ENCODE measurements at places on chromosomes 3 and 15.

DNA sequence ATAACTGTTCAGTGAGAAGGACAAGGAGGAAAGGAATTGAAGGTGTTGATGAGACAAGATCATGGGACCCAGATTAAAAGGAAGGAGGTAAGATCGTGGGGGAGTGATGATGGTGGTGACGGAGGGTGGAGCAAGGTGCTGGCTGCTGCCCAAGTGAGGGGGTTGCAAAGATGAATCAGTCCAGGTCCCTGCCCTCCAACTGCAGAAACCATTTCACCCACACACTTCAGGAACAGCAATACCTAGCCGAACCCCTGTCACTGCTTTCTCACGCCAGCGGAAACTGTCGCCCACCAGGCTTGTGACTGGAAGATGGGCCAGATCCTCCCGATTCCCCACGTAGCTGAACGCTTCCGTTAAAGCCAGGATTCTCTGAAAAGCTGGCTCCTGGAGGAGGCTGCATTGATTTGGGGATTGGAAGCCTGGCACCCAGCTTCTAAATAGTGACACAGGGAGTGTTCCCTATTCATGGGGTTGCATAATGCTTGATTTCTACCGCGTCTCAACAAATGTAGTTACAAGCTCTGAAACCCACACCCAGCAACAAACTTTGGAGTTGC lies 3.2 kb upstream of the LSG1 start:
- DNase-seq = peak; percentile 35

DNA sequence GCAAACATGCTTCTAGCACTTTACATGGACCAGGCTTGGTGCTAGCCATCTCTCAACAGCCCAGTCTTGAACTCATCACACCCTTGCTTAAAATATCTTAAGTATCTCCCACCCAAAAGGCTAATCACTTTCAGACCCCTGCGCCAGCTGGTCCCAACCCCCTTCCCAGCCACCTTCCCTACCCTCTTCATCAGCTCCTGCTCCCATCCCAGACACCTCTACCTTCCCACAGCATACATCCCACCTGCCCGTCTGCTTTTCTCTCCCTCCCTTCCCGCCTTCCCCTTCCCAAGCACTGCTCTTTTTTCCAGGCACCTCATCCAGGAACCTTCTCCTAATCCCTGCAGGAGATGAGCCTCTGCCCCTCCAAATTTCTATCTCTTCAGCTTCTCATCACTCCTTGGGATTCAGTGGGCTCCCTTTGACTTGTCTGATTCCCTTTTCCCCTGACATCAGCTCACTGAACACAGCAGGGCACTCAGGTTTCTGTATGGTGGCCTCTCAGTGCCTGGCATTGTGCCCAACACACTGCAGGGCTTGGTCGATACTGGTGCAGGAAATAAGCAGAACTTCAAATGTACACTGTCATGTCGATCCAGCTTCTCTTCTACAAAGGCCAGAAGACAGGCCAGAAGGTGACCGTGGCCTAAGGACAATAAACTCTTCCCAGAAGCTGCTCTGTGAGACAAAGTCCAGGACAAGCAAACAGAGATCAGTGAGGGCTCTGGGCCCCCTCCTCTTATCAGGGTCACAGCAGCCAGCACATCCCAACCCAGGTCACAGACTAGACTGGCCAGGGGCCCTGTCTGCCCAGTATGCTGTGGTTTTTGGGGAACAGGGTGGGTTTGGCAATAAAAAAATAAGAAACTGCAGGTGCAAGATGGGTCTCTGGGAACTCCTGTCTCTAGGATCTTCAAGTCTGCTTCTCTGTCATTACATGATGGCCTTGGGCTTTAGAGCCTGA lies 2.2 kb upstream of the ITIH1 start:
- DNase-seq = no peak

DNA sequence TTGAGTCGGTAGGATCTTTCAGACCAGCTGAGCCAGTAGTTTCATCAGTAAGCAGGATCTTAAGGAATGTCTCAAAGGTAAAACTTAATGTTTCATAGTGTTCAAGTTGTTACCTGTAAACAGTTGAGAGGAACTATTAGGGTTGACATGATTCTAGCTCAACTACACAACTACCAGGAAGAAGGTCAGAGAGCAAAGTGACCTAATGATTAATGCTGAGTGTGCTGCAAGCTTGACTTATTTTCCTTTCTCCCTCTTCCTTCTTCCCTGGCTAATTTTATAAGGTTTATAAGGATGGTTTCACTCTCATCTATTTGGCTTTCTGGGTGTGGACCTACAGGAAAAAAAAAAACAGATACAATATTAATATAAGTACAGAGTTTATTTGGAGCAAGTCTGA lies 30.2 kb upstream of the LHFPL4 start:
- DNase-seq = no peak

DNA sequence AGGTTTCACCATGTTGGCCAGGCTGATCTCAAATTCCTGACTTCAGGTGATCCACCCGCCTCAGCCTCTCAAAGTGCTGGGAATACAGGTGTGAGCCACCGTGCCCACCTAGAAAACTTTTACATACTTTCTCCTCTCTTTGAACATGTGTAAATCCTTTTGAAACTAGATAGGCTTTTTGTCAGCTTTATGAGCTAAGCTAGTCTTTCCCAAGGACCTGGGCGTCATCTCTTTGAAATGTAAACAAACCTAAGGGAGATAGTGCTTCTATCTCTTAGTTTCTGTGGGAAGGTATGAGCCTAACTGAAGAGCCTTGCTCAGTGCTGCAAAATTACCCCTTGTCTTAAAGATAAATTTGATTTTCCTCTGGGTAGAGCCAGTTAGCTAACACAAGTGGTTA lies 4.8 kb downstream of the CX3CR1 start:
- no peak for DNase-seq

DNA sequence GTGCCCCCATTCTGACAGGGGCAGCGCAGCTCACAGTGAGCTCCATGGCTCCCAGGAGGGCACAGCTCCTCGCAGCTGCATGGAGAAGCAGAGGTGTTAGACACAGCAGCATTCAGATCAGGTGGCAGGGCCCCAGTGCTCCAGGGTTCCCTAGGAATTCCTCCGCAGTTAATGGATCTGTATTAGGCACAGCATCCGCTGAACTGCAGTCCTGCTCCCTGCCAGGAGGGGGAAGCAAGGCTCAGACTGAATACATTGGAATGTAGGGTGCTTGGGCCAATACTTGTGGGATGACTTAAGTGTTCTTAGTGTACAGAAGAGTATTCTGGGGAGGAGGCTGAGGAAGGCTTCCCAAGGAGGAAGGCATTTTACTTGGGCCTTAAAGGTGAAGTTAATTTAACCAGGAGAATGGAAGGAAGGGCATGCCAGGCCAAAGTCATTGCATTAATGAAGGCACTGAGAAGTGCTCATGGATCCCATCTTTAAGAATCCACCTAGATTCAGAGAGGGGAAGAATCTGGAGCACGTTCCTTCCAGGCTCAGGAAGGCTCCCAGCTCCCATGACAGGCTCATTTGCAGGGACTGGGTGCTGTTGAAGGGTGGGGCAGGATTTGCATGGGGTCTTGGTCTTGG lies 111.6 kb downstream of the RAB11A start:
- DNase-seq = peak; percentile 28

DNA sequence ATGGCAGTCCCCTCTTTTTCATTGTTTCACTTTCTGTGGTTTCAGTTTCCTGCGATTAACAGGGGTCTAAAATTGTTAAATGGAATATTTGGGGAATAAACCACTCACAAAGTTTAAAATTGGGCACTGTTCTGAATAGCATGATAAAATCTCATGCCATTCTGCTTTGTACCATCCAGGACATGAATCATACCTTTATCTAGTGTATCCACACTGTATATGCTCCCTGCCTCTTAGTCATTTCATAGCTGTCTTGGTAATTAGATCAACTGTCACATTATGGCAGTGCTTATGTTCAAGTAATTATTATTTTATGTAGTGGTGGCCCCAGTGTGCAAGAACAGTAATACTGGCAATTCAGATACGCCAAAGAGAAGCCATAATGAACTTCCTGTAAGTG lies 734.5 kb downstream of the ZPLD1 start:
- DNase-seq = no peak

GRCh38 chr15:96285305-96285704 lies 45.2 kb upstream of the NR2F2 start:
- no peak for DNase-seq

- DNase-seq = peak; percentile 54
These were observed 5.5 kb downstream of the BMF start for GRCh38 chr15:40102897-40103858.

DNA sequence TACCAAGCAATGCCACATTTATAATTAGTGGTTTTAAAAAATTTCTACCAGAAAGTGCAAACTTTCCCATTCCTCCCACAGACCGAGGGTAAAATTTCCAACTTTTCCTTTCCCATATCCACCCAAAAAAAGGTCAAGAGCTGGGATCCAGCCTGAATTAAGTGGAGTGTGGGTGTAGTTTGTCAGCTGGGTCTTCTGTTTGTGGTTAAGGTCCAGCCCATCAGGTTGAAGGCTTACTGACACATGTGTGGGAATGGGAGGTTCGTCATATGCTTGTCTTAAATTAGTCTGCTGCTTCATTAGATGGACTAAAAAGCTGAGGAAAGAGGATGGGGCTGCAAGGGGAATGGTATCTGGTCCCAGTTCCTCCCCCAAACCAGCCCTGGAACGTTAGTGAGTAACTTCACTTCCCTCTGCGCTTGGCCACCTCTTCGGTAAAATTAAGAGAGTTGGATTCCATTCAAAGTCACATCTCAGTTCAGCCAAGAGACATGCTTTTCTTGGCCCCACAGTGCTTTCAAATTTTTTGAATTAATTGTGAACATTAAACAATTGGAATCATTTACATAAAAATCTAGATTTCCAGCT lies 59.0 kb upstream of the PLCL2 start:
- no peak for DNase-seq

GRCh38 chr3:180467177-180467576 lies 134.8 kb upstream of the TTC14 start:
- DNase-seq = no peak

DNA sequence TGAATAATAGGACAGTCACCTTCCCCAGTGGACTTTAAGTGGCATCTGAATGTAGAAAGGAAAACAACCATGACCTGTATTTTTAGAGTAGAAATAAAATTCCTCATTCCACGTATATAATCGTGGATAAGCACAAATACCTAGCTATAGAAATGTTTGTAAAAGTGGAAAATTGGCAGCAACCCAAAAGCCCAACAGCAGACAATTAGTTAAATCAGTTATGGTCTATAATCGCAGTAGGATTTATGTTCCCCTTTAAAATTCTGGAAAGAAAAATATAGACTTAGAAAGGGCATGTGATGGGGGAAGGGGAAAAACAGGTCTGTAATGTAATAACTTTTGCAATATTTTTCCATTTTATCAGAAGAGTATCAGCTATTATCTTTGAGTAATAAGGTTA lies 241.9 kb upstream of the ST8SIA2 start:
- no peak for DNase-seq

GRCh38 chr3:21393683-21394311 lies 357.2 kb downstream of the ZNF385D start:
- DNase-seq = no peak

DNA sequence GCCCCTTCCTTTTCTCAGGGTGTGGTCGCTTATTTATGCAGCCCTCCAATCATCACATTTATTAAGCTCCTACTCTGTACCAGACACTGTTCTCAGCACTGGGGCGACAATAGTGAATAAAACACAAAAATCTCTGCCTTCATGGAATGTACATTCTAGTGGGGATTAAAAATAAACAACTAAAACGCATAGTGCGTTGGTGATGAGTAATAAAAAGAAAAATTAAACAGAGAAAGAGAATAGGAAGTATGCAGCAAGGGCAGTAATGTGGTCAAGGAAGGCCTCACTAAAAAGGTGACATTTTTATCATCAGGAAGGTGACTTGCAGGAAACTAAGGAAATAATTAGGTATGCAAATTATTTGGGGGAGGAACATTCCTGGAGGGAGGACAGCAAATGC lies 5.1 kb downstream of the SLC51B start:
- DNase-seq = no peak

- DNase-seq = no peak
These were observed 23.3 kb downstream of the ST3GAL6 start for GRCh38 chr3:98786364-98787006.

GRCh38 chr15:27057904-27058645 lies 87.1 kb downstream of the GABRG3 start:
- DNase-seq = no peak

- DNase-seq = no peak
These were observed 126.6 kb downstream of the TJP1 start for GRCh38 chr15:29695489-29696167.

DNA sequence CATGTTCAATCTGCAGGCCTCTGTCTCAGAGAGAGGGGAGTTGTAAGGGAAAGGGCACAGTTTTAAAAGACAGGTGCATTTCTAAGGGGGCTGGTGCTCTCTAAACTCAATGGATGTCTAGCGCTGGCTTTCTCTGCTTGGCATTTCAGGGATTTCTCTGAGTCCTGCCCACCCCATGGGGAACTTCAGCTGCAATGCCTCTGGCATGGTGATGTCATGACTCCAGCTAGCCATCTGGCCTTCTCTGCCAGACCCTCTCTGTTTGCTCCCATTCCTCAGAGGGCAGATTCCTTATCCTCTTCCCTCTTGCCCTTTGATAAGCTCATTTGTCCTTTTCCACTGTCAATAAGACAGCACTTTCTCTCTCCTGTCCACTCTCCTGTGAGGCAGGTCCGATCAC lies 40.8 kb downstream of the RPLP1 start:
- DNase-seq = no peak

DNA sequence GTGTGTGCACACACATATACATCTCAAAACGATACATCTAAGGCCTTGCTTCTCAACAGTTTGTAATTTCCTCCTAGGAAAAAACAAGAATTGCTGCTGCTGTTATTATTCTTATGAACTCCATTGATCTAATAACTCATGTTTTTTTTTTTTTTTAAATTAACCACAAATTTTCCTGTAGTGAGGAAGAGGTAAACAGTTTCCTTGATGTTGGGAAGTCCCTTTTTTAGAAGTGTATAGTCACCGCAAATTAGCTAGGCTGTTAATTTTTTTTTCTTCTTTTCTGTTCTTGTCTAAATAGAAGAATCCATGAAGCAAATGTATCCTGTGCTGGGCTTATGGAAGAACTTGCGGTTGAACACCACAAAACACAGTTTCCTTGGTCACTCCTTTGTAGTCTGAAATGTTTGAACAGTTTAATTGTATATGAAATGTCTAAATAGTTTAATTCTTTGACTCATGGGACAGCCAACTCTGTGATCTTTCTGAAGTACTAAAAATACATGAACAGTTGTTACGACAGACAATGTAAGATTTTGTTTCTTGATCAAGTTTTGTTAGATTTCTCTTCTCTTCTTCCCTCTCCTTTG lies 64.5 kb downstream of the MITF start:
- no peak for DNase-seq

- no peak for DNase-seq
These were observed 228.2 kb downstream of the OPA1 start for GRCh38 chr3:193821151-193821668.

DNA sequence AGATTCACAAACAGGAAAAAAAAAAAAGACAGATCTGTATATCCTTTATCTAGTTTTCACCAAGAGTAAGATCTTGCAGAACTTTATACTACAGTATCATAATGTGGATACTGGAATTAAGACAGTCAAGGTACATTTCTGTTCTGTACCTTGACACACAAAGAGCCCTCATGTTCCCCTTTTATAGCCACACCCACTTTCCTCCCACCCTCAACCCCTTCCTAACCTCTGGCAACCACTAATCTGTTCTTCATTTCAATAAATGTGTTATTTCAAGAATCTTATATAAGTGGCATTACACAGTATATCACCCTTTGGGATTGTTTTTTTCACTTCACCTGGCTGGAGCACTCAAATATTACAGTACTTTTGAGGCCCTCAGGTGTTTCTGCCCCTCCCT lies 3.6 kb upstream of the RAB6B start:
- no peak for DNase-seq

Data from nucleus accumbens (tissue), 56 donors.